ENCODE measurements at places on chromosomes 1 and 21. TPM values are rescaled to one million over a fixed set of nuclear protein-coding genes. Genes with fewer than 3 reads are reported as not detected.

Gene RORC
- total RNA-seq = not detected

Gene ADORA1
- total RNA-seq = 0.90 TPM

Gene DEPDC1
- 12.4 TPM for total RNA-seq

Gene CEP350
- total RNA-seq = 10.7 TPM

Gene NT5C1A
- total RNA-seq = not detected

Gene OR2L2
- not detected for total RNA-seq

Gene CELA3A
- total RNA-seq = not detected

Gene C1orf185
- not detected for total RNA-seq

Gene C4BPA
- 0.99 TPM for total RNA-seq

Gene PCNX2
- total RNA-seq = 9.0 TPM

Gene KIF17
- 2.4 TPM for total RNA-seq
